ENCODE measurements at places on chromosomes 4 and X.
A peak's percentile ranks its signal among the peaks of the same experiment; 100 is the strongest.

GRCh38 chrX:102902355-102902754 lies 34.7 kb upstream of the RAB40AL start:
- no peak for DNase-seq

DNA sequence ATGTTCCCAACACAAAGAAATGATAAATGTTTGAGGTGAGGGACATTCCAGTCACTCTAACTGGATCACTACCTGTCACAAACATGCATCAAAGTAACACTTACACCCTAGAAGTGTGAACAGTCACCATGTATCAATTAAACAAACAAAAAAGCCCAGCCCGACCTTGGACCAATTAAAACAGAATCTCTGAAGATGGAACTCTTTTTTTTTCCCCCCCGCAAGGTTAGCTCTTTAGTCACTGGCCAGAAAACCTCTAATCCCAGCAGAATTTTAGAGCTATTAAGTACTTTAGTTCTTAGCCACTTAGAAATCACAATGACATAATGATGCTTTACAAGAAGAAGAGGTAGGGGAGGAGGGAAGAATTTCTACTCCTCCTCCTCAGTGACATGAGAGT lies 154.5 kb downstream of the PALLD start:
- DNase-seq: no peak

GRCh38 chr4:57363346-57363745 lies 253.2 kb upstream of the IGFBP7 start:
- no peak for DNase-seq

- DNase-seq: no peak
Observed at GRCh38 chrX:136015016-136015415, 29.8 kb downstream of the SLC9A6 start.

- no peak for DNase-seq
Observed at GRCh38 chr4:147071209-147071740, 125.6 kb upstream of the TTC29 start.

- DNase-seq: no peak
Observed at GRCh38 chr4:38386005-38386551, 277.9 kb upstream of the KLF3 start.

GRCh38 chrX:134526399-134526798 lies 66.4 kb downstream of the HPRT1 start:
- no peak for DNase-seq

GRCh38 chrX:153560000-153560399 lies 38.9 kb downstream of the CCNQ start:
- DNase-seq: no peak

GRCh38 chr4:40196724-40197281 lies at the start of gene RHOH:
Gene RHOH (plus strand): TSS chr4:40197031. CDS start chr4:40243387, 46,356 bp downstream.
- DNase-seq: peak; percentile 68

GRCh38 chrX:129544780-129545179 lies 4.7 kb downstream of the OCRL start:
- no peak for DNase-seq

DNA sequence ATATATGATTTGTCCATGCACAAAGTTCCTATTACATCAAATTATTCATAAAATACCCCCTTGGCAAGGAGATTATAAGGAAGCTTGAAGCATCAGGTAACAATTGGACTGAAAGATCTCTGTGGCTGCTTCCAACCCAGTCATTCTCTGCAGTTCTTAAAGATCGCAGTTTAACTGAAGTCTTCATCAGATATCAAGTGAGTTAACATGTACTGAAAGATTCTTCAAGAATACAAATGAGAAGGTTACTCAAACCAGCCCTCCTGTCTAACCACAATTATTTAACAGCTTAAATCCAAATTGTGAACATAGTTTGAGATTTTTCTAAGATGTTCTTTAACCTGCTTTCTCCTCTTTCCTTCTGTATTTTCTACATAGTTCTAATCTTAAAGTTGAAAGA lies 56.1 kb downstream of the SLC10A7 start:
- DNase-seq: no peak

- DNase-seq: no peak
Observed at GRCh38 chr4:26099967-26100366, 185.9 kb downstream of the SMIM20 start.

GRCh38 chrX:65635378-65635777 lies 32.1 kb upstream of the MSN start:
- no peak for DNase-seq

DNA sequence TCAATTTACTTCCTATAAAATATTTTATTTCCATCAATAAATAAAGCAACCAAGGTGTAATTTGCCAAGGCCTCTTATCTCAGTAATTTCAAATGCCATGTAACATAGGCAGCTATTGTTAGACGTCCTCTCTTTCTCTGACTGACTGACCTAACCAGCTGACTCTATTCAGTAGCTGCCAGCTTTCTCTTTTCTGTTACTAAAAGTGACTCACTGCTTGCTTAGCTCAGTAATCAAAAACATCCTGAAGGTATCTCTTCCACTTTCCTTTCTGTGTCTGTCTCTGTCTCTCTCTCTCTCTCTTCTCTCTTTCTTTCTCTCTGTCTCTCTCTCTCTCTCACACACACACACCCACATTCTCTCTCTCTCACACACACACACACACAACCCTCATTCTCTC lies 134.2 kb downstream of the SPOCK3 start:
- no peak for DNase-seq

- DNase-seq: no peak
Observed at GRCh38 chr4:144347121-144347520, 206.6 kb upstream of the GYPA start.

GRCh38 chr4:186081202-186081807 lies 12.3 kb downstream of the TLR3 start:
- no peak for DNase-seq

GRCh38 chr4:123450393-123450792 lies 53.8 kb downstream of the SPRY1 start:
- no peak for DNase-seq

GRCh38 chr4:68606240-68606639 lies 30.1 kb upstream of the UGT2B17 start:
- DNase-seq: no peak

DNA sequence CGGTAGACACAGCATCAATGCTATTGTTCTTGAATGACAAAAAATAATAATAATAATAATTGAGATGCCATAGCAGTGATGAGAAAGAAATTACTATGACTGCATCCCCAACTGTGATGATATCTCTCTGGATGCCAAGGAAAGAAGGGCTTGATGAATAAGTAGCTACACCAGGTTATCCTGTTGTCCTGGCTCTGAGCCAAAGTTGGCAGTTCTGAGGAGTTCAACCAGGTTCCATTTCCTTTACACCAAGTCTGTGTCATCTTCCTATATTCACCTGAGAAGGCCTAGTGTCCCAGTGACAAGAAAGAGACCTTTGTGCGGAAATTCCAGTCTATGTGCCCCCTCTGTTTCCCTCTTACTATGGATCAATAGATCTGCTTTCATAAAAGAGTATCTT lies 3.4 kb upstream of the MAML3 start:
- no peak for DNase-seq

DNA sequence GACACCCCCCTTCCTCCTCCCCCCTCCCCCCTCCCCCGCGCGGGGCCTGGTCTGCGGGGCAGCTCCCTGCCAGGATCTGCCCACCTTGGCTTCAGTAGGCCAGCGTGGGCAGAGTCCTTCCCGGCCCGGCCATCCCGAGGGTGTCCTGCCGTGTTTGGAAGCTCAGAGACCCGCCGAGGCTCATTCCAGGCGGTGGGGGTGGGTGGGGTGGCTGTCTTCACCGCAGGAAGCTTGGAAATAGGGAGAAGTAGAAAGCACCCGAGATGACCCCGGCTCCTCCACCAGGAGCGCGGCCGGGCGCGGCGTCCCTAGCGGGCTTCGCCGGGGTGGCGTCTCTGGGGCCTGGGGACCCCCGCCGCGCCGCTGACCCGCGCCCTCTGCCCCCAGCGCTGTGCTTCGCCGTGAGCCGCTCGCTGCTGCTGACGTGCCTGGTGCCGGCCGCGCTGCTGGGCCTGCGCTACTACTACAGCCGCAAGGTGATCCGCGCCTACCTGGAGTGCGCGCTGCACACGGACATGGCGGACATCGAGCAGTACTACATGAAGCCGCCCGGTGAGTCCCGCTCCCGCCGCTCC lies 1.6 kb downstream of the NAT8L start:
- DNase-seq: no peak

GRCh38 chr4:92305148-92305877 lies 1.5 kb downstream of the GRID2 start:
- no peak for DNase-seq

DNA sequence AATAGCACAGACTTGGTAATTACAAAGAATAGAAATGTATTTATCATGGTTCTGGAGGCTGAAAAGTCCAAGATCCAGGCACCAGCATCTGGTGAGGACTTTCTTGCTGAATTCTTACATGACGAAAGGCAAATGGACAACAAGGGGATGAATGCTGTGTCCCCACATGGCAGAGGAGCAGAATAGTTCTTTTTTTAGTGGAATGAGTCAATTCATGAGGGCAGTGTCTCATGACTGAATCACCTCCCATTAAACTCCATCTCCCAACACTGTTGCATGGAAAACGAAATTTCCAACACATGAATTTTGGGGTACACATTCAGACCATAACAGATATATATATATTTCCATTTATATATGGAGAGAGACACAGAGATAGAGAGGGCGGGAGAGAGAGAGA lies 628.3 kb downstream of the TRIML1 start:
- no peak for DNase-seq

- no peak for DNase-seq
Observed at GRCh38 chrX:129932821-129933321, 26.9 kb downstream of the UTP14A start.

DNA sequence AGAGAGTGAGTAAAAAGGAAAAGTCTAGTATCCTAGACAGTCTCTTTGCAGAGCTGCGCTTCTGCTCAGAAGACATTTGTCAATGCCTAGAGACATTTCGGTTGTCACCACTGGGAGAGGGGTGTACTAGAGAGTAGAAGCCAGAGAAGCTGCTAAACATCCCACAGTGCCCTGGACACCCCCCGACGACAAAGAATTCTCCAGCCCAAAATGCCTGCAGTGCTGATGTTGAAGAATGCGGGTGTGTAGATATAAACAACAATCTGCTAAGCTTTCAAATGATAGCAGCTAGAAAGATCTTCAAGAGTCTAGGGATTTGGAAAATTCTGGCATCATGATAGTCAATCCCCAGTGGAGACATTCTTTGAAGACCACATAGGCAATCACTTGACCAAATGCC lies 90.1 kb downstream of the PALLD start:
- no peak for DNase-seq
